ENCODE measurements at places on chromosomes 2 and 18.

GRCh38 chr18:23645568-23646175 is 17.0 kb downstream of the ANKRD29 start:
- DNase-seq = no peak

GRCh38 chr2:4140281-4140970 is 437.1 kb downstream of the DCDC2C start:
- no peak for DNase-seq

GRCh38 chr2:18988631-18989232 is 369.7 kb downstream of the OSR1 start:
- no peak for DNase-seq

- DNase-seq = no peak
Observed at GRCh38 chr2:207258263-207258991, 92.7 kb upstream of the KLF7 start.

GRCh38 chr2:101736861-101737291 is 39.4 kb downstream of the MAP4K4 start:
- DNase-seq = no peak

- DNase-seq = no peak
Observed at GRCh38 chr2:118047380-118047826, 33.5 kb upstream of the CCDC93 start.

Measured in activated CD4-positive, CD25-positive, alpha-beta regulatory T cell treated with anti-CD3 and anti-CD28 coated beads, Interleukin-2, amount 50 U/mL, for 72 hours (primary cell).